Kidney (tissue), 22 donors: ENCODE measurements at places on chromosomes 4 and X. TPM values are rescaled to one million over a fixed set of nuclear protein-coding genes. Genes with fewer than 3 reads are reported as not detected.

The PRSS48 gene
- total RNA-seq, result not detected

The ADH1A gene
- total RNA-seq, result 0.85 TPM

The SLC9B2 gene
- 6.0 TPM for total RNA-seq

The PPAT gene
- 11.2 TPM for total RNA-seq

The NXF2 gene
- total RNA-seq, result not detected

The RAI2 gene
- total RNA-seq, result 43.1 TPM

The OCIAD2 gene
- 76.3 TPM for total RNA-seq

The SPP1 gene
- 5,484 TPM for total RNA-seq

The S100P gene
- total RNA-seq, result not detected

The KLB gene
- total RNA-seq, result not detected

The SPIN3 gene
- 14.9 TPM for total RNA-seq
